ENCODE measurements at places on chromosomes 2 and 18.

- DNase-seq, result no peak
Measured at GRCh38 chr2:19207452-19207851, 151.0 kb downstream of the OSR1 start.

- DNase-seq, result no peak
Measured at GRCh38 chr2:179932786-179933185, 71.4 kb upstream of the ZNF385B start.

- peak; percentile 67 for DNase-seq
Measured at GRCh38 chr2:9914384-9915065, 37.0 kb upstream of the GRHL1 start.

GRCh38 chr2:190159453-190159852 is 96.9 kb upstream of the MSTN start:
- DNase-seq, result no peak

DNA sequence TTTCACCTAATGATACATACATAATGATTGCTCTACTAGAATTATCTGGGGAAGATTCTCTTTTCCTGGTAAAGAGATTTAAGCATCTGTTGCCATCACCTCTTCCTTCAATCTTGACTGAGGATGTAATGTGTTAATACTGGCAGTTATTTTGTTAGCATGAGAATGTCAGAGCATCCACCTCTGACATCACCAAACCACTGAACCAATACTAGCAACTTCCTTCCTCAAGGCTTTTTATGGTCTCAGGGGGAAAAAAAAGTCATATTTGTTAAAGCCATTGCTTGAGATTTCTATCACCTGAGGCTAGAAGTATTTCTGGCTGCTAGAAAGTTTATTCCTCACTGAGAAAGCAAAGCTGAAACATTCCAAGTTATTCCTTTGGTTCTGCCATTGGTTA is 48.5 kb downstream of the DSEL start:
- no peak for DNase-seq

GRCh38 chr2:12708508-12709206 is 8.1 kb upstream of the TRIB2 start:
- DNase-seq, result no peak

GRCh38 chr2:205878999-205879762 is 196.9 kb downstream of the NRP2 start:
- DNase-seq, result no peak

Data from activated T-cell treated with anti-CD3 and anti-CD28 coated beads, Interleukin-2, amount 50 U/mL, for 72 hours (primary cell).